Posterior vena cava (tissue), 2 donors: ENCODE measurements at places on chromosomes 1 and 21. TPM values are rescaled to one million over a fixed set of nuclear protein-coding genes. Genes with fewer than 3 reads are reported as not detected.

DNA sequence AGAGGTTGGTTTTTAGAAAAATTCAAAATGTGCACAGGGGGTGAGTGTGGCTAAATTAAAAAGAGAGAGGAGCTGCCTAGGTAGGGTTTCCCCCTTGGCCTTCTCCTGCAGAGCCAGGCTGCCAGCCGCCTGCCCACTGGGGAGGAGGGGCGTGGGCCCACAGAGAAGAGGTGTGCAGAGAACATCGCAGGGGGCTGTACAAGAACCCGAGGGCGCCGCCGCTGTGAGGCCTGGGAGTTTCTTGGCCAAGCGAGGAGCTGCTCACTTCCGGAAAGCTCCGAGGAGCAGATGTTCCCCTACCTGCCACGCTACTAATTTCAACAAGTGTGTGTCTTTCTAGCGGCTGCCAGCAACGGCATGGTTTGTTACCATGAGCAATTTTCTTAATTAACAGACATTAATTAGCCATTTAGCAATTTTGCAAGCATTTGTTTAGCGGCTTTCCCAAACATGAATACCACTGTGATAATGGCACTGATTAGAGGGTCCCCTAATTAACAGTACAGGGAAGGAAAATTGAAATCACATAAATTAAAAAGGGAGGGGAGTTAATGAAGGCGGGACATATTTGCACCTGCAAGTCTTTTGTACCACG, 59.7 kb downstream of the MRPL37 start:
- DNase-seq: no peak

DNA sequence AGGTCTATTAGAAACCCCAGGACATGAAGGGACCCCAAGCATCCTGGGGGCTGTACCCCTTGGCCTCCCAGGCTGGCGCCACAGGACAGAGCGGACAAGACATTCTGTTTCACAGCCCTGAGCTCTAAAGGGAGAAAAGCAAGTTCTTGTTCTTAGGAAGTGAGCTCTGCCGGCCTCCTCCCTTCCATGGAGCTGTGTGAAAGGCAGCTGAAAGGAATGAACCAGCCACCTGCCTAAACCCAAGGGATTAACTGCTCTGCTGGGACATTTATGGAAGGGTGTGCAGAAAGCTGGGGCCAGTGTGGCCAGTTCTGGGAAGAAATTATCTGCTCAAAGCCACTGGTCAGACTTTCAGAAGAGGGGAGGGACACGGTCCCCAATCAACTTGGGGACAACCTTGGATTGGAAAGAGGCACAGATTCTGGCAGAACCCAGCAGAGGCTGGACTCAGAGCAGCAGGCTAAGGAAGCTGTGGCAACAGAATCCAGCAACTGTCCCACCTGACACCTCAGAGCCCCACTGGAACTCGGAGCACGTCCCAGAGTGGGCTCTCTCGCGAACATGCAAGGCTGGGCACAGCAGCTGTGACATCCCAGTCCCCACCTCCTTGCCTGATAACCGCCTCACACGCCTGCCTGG, 2.1 kb downstream of the KLHL21 start:
- peak; percentile 79 for DNase-seq

DNA sequence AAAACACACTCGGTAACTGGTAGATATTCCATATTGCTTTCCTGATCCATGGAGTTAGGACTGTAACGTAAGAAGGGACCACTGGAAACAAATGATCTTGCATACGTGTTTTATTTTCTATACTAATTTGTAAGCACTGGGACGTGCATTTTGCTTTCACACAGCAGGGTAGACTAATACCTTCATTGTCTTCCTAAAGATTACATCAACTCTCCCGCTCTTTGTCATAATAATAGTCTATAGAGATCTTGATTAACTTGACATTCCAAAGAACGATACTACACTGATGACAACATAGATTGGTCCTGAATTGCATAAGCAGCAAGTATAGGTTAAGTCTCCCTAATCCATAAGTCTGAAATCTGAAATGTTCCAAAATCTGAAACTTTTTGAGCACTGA, 166.5 kb downstream of the FAF1 start:
- DNase-seq: no peak

- DNase-seq: no peak
Observed at GRCh38 chr21:43618940-43619339, 40.3 kb downstream of the HSF2BP start.

DNA sequence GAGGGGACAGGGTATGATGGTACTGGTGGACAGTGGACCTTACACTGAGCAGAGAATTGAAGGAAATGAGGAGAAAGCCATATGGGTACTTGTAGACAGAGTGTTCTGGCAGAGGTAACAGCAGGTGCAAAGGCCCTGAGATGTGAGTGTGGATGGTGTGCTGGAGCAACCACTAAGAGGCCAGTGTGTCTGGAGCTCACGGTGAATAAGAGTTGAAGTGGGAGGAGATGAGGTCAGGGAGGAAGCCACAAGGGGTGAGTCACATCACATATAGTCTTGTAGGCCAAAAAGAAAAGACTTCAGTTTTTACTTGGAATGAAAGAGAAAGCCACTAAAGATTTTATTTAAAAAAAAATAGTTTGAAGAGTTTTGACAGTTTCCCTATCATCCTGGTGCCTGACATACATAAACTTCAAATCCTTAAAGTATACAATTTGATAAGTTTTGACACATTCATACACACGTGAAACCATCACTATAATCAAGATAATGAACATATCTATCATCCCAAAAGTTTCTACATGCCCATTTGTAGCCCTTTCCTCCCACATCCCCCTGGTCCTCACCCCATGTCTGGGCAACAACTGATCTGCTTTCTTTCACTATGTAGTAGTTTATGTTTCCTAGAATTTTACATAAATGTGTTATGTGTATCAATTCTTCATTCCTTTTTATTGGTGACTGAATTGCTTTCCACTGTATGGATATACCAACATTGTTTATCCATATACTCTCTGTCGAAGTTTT, 148.4 kb downstream of the GPATCH2 start:
- no peak for DNase-seq

DNA sequence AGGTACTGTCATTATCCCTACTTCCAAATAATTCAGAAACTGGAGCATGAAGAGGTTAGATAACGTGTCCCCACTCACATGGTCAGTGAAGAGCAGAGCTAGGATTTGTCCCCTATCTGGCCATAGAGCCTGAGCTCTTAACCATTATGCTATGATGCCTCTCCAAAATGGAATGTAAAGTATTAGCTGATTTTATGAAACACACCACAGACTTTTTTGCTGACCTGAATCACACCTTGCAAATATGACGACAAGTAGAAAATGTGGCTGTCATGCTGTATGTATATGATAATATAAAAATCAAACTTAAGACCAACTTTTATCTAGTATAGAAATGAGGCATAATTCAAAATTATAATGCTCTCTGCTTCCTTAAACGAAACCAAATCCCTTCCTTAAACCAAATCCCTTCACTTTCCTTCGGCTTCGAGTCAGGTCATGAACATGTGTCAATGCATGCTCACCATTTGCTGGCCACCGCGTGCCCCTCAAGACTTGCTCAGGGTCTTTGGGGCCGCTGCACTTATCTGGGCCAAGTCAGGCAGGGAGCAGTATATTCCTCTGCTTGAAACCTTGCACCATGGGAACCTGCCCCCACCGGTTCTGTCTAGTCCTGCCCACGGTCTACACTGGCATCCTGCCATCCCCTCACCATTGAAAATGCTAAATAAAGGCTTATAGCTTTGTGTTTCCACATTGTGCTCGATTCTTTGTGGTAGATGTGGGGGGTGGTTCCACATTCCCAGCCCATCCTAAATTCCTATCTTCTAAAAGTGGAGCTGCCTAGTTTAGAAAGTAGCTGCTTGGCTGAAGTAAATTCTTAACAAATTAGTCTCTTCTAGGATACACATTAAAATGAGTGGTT, 1.6 kb upstream of the TMCC2 start:
- no peak for DNase-seq

- no peak for DNase-seq
Observed at GRCh38 chr1:53822931-53823330, 15.2 kb downstream of the NDC1 start.

DNA sequence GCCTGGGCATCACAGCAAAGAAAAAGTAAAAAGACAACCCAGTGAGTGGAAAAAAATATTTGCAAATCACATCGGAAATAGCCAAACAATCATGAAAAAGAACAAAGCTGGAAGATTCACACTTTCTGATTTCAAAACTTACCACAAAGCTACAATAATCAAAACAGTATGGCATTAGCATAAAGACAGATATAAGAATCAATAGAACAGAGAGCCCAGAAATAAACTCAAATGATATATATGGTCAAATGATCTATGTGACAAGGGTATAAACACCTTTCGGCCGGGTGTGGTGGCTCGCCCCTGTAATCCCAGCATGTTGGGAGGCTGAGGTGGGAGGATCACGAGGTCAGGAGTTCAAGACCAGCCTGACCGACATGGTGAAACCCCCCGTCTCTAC, 13.5 kb downstream of the ACOT7 start:
- DNase-seq: no peak

- no peak for DNase-seq
Observed at GRCh38 chr1:229410370-229410691, 23.6 kb downstream of the ACTA1 start.

GRCh38 chr1:224781800-224782199, 147.7 kb upstream of the DNAH14 start:
- no peak for DNase-seq

DNA sequence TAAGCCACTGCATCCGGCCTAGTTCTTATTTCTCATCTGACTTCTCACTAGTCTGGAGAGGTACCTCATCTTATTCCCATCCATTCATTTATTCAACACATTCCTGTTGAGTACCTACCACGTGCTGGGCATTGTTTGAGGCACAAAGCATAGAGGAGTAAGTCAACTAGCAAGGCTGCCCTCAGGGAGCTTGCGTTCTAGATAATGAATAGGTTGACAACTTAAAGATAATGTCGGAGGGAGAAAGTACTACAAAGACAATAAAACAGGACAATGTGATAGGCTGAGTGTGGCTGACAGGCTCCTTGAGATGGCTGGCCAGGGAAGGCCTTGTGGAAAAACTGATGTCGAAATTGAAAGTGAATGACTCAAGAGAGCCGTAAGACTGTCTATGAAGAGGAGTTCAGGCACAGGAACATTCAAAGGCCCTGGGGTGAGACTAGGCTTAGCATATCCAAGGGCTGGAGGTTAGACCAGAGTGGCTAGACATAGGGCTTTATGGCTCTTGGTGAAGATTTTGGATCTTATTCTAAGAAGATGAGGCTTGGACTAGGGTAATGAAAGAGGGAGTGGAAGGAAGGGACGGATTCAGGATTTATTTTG, 18.3 kb downstream of the SPATA21 start:
- no peak for DNase-seq

DNA sequence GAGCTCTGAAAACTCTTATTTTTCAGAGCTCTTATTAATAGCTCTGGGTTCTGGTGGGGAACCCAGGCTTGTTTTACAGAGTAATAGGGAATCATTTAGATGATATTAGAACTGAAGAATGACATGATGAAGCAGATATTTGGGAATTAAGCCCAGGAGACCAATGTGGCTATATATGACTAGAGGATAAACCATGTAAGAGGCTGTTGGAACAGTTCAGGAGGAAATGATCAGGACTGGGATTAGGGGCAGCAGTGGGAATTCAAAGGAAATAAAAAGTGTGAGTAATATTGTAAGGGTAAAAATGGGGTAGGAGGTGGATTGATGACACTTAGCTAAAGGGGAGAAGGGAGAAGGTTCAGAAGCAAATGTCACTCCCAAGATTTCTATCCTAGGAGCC, 58.6 kb downstream of the GIPC2 start:
- no peak for DNase-seq

DNA sequence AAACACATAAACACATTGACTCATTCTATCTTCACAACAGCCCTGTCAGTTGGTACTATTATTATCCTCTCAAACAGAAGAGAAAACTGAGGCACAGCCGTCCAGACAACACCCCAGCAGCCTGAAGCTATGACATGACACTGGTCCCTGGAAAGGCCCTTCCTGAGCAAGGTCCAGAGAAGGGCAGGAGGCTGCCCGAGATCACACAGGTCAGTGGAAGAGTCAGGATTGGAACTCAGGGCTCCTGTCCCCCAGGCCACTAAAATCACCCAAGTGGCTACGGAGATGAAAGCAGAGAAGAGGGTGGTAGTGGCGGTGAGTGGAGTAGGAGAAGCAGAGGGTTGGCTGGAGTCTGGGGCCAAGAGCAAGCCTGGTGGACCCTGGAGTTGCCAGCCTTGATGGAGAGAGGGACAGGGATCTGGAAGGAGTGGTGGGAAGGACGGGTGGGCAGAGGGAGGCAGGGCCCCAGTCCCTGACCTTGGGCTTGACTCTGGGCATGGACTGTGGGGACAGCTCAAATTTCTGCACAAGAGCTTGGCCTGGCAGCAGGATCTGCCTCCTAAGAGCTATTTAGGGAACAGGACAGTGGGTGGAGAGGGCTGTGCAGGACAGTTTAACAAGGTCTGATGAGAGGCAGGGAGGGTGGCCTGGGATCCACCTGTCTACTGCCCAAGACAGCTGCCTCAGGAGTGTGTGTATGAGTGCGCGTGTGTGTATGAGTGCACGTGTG, 15.8 kb downstream of the MYOM3 start:
- no peak for DNase-seq

- no peak for DNase-seq
Observed at GRCh38 chr1:153025797-153026196, 5.2 kb upstream of the SPRR1B start.

GRCh38 chr1:15937146-15937545, 38.8 kb downstream of the ZBTB17 start:
- DNase-seq: peak; percentile 68

DNA sequence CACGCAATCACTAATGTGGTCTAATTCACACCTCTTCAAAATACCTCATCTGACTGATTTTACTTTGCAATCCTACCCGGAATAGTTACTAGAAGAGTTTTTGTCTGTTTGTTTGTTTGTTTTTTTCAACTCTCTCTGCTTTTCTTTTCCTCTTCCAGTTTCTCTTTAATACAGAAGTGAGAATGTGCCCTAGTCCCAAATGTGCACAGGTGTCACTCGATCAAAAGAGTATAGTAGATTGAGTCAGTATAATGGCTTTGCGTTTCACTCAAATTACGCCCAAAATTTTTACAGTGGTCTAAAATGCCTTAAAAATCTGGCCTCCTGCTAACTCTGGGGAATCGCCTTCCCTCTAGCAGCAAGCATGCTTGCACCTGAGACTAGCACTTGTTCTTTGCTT, 1536.8 kb downstream of the KCNT2 start:
- no peak for DNase-seq

DNA sequence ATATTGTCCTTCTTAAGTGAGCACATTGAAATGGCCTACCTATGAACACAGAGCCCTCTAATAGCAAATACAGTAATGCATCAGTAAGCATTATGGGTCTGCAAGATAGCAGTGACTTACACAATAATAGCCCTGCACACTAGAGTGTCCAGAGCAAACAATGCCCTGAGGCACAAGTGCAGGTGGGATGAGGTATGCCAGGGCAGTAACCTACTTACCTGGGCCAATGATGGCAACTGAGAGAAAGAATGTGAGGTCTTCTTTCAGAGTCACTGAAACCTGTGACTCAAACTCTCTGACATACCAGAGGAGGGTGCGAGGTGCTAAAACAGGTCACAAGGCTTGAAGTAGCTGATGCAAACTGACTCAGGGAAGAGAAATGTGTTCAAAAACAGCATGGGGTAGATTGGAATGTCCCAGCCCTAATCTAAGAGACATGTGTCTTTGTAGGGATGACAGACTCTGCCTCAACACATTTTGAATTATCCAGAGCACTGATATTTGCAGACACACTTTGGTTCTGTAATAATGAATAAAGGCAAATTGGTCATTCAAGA, 168.5 kb upstream of the RUNX1 start:
- no peak for DNase-seq

GRCh38 chr1:24195874-24196273, 8.8 kb upstream of the IFNLR1 start:
- no peak for DNase-seq

Gene EDARADD
- 0.24 TPM for total RNA-seq

Gene RNF186
- total RNA-seq: not detected

Gene FCRL2
- not detected for total RNA-seq

Gene S100A3
- 8.3 TPM for total RNA-seq

Gene PCBP3
- total RNA-seq: 7.4 TPM

Gene SLC1A7
- 1.7 TPM for total RNA-seq
